Amniotic stem cell (primary cell): ENCODE measurements at places on chromosomes 2 and 18.

- no peak for DNase-seq
Observed at GRCh38 chr2:136363900-136364299, 246.0 kb upstream of the CXCR4 start.

DNA sequence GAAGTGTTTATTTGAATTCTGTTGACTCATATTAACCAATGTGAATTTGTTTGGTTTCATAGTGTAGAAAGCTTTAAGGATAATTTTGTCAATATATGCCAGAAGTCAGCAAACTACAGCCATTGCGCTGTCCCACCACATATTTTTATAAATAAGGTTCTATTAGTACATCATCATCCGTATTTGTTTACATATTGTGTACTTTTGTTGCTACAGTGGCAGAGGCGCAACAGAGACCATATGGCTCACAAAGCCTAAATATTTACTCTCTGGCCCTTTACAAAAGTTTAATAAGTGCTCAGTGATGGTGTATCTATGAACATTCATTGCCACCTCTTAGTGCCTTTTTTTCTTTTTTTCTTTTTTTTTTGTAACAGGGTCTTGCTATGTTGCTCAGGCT is 6.4 kb downstream of the ERLEC1 start:
- no peak for DNase-seq

GRCh38 chr2:171626949-171627348 is 60.3 kb upstream of the DYNC1I2 start:
- no peak for DNase-seq

DNA sequence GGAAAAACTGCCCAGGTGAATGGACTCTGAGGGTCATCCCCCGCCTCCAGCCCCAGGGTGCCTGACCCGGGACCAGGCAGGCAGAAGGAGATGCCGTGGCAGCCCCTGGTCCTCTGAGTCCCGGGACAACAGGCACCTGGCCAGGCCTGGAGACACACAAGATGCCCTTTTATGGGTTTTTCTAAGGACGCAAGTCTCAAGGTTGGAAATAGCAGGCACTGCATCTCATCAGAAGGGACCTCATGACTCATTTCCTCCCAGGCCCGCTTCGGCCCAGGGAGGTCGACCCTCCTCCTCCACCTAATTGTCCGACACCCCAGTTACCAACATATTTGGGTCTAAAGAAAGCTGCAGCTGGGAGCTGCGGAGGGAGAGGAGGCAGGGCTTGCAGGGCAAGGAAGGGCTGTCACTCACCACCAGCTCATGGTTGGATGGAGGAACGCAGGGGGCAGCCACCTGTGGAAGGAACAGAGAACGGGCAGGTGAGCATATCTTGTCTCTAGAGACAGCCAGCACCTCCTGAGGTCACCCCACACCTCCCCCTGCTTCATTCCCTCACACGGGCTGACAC is 82.9 kb downstream of the TNS1 start:
- no peak for DNase-seq

DNA sequence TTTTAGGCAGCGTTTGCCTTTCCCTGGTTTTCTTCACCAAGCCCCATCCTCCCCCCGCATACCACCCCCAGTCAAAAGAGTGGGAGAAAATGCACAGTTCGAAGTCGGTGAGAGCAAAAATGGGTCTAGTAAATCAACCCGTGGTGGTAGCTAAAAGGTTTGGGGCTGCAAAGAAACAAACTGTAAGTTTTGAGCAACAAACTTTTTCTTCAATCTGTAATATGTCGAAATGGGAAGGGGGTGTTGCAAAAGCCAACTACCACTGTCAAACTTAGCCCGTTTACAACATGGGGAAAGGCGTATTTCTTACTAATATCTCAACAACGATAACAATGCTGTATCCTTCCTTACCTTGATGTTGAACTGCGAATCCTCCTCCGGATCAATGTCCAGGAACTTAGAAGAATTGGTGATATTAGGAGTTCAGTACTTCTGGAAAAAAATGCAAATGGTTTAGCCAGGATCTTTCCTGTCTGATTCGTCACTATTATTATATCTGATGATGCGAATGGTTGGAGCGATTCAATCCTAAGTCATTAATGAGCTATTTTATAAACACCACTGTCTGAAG is 2.4 kb upstream of the SATB2 start:
- DNase-seq: no peak

DNA sequence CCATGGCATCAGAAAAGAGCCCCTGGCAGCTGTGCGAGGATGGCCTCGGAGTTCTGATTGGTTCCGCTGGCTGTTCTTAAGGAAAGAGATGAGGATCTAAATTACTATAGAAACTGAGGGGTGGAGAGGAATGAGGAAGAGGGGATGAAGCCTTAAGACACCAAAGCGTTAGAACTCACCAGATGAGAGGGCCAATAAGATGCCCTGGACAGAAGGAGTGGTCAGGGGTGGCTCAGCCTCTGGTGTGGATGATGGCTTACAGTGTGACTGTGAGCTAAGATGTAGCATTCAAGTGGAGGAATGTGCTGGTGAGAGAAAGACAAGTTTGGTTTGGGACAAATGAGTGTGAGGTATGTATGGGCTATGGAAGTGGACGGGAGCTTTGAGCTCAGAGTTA is 97.8 kb downstream of the ZFP36L2 start:
- no peak for DNase-seq

GRCh38 chr2:20491739-20492531 is 45.1 kb downstream of the RHOB start:
- DNase-seq: no peak

GRCh38 chr2:16210841-16211240 is 270.5 kb downstream of the MYCN start:
- DNase-seq: no peak

DNA sequence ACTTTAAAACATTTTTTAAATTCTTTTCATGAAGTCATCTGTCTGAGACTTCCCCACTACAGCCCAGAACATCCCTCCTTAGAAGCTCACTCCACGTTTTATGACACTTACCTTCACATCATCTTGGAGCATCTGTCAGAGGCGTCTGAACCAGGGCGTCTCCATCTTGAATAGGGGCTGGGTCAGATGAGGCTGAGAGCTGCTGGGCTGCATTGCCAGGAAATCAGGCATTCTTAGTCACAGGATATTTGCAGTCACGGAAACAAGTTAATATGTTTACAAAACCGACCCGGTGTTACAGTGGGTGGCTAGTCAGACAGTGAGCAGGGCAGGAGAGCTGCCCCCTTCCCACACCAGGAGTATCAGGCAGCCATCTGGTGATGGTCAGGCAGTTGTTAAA is 456.5 kb downstream of the FBXO15 start:
- DNase-seq: no peak

GRCh38 chr18:57904535-57904934 is 101.4 kb upstream of the ATP8B1 start:
- DNase-seq: no peak

- DNase-seq: no peak
Observed at GRCh38 chr2:134167015-134167414, 86.9 kb upstream of the MGAT5 start.

DNA sequence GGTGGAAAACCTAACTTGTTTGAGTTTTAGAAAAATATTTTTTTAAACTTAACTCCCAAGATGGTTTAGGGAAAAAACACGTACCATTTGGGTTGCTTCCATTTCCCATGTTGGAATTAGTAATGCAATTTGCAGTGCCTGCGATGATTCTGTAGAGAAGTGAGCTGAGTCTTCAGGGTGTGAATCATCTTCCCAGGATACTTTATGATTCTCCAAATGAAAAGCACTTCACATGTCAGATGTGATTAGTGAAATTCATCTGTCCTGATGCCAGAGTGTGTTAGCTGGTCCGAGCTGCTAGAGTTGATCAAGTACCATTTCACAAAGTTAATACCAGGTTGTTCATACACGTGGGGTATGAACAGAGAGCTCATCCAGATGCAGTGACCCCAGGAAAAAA is 59.1 kb downstream of the ACOXL start:
- no peak for DNase-seq

GRCh38 chr2:203018181-203018580 is 3.5 kb downstream of the NBEAL1 start:
- DNase-seq: no peak

GRCh38 chr2:149184991-149185390 is 145.4 kb upstream of the LYPD6 start:
- DNase-seq: no peak

DNA sequence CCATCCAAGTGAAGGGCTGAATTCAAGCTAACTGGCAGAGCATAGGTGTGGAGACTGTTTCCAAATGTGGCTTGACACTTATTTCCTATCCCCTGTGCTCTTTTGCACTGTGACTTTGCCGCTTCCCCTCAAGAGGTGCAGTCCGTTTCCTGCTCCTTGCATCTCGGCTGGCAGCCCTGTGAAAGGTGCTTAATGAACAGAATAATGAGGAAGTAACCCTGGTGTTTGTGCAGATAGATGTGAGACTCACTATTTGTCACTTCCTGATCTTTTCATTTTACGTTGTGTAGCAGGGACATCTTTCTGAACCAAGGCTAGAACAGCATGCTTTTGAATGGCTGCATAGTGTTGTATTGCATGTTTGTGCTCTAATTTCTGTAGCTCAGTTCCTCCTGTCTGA is 60.8 kb downstream of the CEP192 start:
- DNase-seq: no peak

DNA sequence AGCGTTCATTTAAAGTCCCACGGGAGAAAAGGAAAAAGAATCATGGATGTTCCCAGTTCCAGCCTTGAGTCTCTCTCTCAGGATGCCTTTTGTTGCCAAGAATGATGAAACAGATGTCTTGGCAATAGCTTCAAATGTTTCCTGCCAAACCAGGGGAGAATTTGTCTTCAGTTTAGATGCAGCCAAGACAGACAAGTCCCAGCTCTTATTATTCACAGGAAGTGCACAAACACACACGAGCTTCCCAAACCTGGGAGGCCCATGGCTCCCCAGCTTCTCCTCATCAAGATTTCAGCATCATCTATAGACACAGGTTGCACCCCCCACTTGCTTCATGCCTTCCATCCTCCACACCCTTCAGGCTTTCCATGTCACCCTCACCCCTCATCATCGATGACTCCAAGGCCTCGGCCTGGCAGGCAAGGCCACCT is 45.9 kb downstream of the HS1BP3 start:
- DNase-seq: no peak

DNA sequence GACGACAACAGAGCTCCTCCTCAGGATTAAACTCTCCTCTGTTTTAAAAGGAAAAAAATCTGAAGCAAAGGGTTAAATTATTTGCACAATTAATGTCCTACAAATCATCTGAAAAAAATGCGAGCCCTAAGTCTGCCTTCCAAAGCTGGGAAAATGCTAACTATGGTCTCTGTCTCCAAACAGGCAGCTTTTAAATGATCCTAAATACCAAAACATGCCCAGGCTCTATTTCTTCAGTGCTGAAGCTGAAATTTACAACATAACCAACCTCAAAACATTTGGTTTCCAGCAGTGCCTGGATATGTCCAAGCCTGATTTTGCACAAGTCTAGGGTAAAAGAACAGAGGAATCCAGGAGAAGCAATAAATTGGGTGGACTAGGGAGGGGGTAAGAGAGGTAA is 57.2 kb downstream of the LBH start:
- DNase-seq: no peak

GRCh38 chr2:175010848-175011254 is 5.7 kb upstream of the CHN1 start:
- DNase-seq: no peak

DNA sequence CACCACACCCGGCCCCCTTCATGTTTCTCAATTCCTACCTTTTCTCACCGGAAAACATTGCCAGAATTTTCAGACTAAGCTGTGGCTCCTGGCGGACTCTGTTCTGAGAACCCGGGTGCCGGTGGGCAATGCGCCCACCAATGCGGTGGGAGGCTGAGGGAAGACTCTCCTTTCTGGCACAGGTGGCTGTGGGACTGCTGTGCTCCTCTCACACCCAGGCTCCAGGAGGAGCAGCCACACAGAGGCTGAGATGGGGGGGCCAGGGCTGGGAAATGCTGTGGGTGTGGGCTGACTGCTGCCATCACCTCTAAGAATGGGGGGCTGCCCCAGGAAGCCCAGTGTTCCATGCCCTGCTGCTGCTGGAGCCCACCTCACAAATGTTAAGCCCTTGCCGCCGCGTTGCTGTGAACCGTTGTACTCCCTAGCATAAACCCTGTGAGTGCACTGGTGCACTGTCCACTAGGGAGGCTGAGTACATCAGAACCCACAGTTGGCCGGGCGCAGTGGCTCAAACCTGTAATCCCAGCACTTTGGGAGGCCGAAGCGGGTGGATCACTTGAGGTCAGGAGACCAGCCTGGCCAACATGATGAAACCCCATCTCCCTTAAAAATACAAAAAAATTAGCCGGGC is 152.6 kb downstream of the LDLRAD4 start:
- DNase-seq: no peak

- no peak for DNase-seq
Observed at GRCh38 chr18:54957996-54958395, 1.3 kb downstream of the CCDC68 start.

DNA sequence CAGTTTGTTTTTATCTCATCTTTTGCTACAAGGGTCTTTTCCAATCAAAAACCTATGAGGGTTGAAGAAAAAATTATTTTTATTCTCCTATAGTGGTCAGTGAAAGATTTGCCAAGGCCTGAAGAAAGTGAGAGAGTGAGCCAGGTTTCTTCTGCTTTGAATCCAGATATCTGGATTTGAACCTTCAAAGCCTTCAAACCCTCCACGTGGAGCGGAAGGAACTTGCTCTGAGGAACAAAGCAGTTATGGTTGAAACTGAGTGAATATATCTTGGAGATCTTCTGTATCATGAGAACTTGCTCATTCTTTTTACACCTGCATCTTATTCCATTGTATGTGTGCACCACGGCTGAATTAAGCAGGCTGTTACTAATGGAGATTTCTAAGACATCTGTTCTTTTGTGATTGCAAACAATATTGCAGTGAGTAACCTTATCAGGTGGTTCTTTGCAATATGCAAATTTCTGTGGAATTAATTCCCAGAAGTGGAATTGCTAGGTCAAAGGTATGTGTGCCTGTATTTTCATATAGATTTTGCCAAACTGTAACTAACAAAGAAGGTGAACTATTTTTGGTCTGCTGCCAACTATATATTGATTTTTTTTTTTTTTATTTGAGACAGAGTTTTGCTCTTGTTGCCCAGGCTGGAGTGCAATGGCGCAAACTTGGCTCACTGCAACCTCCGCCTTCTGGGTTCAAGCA is 147.9 kb downstream of the B3GNT2 start:
- no peak for DNase-seq

DNA sequence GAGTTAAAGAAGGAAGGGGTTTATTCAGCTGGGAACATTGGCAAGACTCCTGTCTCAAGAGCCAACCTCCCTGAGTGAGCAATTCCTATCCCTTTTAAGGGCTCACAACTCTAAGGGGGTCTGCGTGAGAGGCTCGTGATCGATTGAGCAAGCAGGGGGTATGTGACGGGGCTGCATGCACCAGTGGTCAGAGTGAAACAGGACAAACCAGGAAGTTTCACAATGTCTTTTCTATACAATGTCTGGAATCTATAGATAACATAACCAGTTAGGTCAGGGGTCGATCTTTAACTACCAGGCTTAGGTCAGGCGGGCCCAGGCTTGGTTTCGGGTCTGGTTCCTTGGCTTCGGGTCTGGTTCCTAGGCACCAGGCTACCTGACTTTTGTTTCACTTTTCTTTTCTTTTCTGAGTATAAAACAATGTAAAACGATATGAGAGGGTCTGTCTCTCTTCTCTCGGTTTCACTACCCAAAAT is 30.1 kb upstream of the LIPG start:
- no peak for DNase-seq
